ENCODE measurements at places on chromosomes 12 and 14. TPM values are rescaled to one million over a fixed set of nuclear protein-coding genes. Genes with fewer than 3 reads are reported as not detected.

DNA sequence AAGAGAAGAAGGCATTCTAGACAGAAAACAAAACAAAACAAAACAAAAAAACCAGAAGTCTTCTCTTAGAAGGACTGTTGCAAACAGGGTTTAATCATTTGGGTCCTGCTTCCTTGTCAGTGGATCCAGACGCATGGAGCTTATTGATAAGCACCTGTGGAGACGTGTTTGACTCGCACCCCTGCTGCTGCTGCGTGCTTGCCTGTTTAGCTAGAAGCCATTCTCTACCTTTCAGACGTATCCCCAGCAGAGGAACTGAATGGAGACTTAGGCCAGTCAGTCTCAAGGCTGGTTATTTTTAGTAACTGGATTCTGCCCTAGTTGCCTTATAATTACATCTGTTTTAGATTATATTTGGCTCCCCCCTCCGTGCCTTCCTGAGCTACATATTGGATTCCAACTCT, 186.1 kb upstream of the EEA1 start:
- no peak for DNase-seq

Gene TEAD4
- total RNA-seq, result 27.3 TPM

Gene NRIP2
- total RNA-seq, result not detected

Gene CCDC175
- 0.12 TPM for total RNA-seq

GRCh38 chr12:12195516-12195915, 71.3 kb downstream of the LRP6 start:
- no peak for DNase-seq

Gene CLEC1B
- total RNA-seq, result not detected

DNA sequence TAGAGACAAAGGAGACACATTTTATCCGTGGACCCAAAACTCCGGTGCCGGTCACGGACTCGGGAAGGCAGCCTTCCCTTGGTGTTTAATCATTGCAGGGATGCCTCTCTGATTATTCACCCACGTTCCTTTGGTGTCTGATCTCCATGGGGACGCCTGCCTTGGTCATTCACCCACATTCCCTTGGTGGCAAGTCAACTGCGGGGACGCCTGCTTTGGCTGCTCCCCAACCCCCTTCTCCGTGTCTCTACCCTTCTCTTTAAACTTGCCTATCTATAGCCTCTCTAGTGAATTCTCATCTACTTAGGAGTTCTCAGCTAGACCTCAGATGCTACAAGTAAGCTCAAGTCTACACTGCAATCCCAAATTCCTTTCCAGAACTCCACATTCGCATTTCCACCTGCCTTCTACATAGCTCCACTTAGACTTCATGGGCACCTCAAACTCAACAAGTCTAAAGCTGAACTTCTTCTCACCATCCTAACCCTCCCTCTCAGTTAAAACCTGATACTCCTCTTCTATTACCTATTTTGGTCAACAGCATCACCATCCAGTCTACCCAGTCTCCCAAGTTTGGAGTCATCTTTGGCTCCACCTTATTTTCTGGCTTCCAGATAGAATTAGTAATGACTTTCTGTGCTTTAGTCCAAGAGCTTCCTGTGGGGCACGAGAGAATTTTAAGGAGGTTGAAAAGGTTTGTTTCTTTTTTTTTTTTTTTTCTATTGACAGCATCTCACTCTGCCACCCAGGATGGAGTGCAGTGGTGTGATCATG, 14.4 kb downstream of the SPTLC2 start:
- DNase-seq, result no peak

DNA sequence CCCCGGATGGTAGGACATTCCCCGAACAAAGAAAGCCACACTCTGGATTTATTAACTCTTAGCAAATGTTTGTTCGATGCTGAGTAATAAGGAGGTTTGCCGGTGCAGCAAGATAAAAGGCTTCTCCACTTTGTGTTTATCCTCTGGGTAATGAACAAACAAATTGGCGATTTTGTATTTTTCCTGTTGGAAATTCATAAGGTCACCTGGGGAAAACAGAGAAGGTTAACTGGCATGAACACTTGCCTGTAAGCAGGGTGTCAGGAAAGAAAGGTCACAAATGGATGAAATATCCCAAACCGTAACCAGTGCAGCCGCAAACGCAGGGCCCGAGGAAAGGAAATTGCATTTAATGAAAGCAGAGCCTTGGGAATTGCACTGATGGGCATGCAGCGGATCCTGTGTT, 132.8 kb downstream of the RMST start:
- no peak for DNase-seq

DNA sequence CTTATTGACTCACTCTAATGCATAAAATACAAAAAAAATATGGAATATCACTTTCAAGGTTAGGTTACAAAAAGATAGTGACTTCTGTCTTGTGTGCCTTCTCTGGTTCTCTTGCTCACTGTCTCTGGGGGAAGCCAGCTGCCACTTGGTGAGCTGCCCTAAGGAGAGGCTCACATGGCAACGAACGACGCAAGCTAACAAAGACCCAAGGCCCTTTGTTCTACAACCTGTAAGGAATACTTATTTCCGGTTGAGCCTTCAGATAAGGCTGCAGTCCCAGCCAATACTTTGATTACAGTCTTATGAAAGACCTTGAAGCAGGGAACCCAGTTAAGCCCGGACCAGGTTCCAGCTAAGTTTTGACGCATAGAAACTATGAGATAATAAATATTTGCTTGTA, 242.4 kb upstream of the TBX3 start:
- DNase-seq, result no peak

Gene TAS2R13
- 0.29 TPM for total RNA-seq

Gene MGAT4C
- total RNA-seq, result not detected

- DNase-seq, result peak; percentile 21
These were observed 182.3 kb downstream of the NPAS3 start for GRCh38 chr14:33120966-33121365.

DNA sequence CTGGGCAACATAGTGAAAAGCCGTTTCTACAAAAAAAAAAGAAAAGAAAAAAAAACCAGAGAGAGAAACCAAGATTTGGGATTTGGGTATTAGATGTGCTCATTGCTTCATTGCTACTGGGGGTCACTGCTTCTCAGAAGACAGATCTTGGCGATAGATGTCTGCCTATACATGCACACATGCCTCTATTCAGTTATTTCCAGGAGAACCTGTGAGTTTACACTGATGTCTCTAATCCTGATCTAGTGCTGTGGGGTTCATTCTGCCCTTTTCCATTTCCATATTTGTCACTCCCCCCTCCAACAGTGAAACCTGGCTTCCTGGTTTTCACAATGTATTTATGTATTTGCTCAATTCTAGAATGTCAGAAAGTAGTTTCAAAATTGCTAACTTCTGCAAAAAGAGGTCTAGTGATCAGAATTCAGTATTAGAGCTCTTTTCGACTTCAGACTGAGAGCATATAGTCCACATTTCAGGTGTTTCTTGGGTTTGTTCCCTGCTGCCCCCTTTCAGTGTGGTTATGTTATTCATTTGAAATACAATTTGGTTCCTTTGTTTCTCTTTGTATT, 111.0 kb downstream of the SLC25A47 start:
- DNase-seq, result no peak

DNA sequence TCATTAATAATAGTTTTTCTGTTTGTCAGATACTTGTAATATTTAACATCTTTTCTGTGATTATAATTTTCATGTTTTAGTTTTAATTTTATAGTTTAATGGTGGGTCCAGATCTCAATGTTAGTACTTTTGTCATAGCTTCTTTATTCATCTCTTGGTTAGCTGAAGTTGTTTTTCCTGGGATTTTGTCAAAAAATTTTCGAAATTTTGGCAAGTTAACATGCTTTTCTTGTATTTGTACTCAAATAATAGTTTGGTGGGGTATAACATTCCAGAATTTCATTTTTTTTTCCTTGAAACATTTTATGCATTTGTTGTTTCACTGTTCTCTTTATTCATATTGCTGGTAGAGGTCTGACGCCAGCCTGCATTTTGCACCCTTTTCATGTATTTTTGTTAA, 45.5 kb downstream of the KTN1 start:
- DNase-seq, result no peak

- DNase-seq, result no peak
These were observed 382.6 kb upstream of the DCN start for GRCh38 chr12:91565246-91565645.

DNA sequence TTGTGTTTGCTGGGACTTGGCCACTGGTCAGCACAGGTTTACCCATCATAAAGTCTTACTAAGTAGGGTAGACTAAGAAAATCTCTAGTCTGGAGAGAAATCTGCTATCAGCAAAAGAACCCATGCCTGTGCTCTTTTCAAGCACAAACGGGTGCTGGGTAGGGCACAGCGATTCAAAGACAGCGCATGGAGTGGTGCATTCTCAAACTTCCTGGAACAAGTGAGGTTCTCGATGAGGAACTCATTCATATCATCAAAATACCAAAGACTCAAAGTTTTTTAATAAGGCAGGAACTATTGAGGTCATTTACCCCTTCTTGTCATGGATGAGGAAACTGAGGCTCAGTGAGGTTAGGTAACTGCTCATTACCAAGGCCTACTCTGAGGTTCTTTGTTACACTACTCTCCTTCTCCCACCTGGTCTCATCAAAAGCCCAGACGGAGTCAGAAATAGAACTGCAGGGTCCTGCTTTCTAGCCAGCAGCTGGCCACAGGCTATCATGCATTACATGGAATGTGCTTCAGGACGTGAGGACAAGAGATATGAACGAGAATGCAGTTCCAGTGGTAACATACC, 390.3 kb downstream of the ZFP36L1 start:
- no peak for DNase-seq

- peak; percentile 64 for DNase-seq
These were observed 738 bp downstream of the CKAP4 start for GRCh38 chr12:106246891-106247673.

GRCh38 chr12:26853303-26854030, 20.5 kb upstream of the ITPR2 start:
- DNase-seq, result peak; percentile 70

Gene COCH
- 43.5 TPM for total RNA-seq

DNA sequence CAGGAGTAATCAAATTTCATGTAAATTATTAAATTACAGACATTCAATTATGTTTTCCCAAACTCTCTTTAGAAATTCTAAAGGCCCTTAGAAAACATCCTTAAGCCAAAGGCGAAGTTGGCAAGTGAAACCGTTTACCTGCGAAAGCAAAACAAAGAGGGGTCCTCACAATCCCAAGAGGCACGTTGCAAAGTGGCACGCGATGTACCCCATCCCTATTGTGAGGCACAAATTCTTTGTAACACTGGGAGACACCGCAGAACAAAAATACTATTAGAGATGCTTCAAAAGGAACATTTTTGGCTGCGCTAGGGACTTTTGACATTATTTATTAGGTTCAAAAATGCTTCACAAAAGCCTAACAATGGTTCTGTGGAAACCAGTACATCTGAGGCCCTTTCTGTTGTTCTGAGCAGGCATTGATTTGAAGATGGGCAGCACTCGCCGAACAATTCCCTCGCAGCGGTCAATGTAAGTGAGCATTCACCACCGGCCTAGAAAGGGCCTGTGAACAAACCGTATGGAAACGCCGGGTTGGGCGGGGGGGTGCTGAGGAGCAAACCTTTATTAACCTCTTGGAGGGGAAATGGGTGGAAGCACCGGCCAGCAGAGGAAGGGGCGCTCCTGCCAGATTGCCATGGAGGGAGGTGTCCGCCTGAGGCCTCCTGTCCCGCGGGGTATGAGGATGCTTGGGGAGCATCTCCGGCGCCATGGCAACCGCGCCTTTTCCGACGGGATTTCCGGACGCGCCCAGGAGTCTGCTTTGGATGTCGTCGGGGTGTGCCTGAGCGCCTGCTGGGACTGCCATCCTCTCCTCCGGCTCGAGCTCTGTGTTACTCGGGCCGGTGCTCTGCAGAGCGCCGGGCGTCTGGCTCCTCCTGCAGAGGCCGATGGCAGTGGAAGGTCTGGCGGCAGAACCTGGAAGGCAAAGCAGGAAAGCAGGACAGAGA, 193.9 kb downstream of the C12orf42 start:
- peak; percentile 30 for DNase-seq

GRCh38 chr12:7719946-7720730, 8.9 kb downstream of the DPPA3 start:
- DNase-seq, result no peak

DNA sequence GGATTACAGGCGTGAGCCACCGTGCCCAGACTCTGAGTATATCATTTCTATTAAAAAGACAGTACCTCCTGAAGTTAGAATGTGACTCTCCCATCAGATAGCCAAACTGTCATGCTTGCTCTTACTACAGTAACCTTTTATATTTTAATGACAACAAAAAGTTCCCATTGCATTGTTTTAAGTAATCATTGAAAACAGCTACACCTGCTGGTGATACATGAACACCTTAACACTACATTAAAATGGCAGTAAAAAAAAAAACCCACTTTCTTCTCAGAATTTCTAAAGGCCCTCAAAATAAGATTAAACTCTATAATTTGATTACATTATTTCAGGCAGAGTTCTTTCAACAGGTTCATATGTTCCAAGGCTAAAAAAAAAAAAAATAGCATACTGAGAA, 76.7 kb downstream of the SH2B3 start:
- DNase-seq, result no peak

Gene MAGOHB
- total RNA-seq, result 32.1 TPM

Gene LRRC10
- not detected for total RNA-seq

GRCh38 chr14:66572826-66573225, 64.9 kb downstream of the GPHN start:
- DNase-seq, result no peak

DNA sequence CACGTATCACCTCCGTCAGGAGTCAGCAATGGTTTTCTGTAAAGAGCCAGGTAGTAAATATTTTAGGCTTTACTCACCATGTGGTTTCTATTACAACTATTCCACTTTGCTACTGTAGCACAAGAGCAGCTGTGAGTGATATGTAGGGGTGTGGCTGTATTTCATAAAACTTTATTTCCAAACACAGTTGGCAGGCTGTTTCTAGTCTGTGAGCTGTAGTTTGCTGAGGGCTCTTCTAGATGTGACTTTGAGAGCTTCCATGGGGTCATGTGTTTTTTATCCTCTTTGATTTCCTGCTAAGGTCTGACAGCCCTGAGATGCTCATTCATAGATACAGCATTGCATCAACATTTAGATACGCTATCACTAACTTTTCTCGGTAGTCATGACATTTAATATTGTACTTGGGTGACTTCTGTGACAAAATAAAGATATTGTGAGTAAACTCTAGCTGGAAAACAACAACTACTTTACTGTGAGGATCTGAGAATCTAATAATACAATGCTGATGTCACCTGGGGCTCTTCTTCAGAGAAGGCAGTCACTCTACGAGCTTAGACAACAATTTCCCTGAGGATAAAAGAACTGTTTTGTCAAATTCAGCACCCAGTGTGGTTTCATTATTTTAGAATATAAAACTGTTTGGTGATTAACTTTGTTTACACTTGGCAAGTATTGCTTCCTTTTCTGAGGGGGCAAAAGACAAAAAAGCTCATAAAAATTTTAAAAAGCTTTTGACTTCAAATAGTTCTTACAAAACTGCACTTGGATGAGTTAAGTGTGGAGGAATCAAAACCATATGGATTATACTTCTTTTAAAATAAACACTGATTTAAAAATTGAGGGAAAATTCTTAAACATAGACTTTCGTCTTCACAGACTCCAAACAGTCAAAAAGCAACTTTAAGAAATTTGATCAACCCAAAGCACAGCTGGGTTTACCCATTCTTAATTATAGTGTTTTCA, 231.2 kb upstream of the DCN start:
- peak; percentile 13 for DNase-seq

Gene NPFF
- total RNA-seq, result not detected

Gene OTOGL
- total RNA-seq, result 1.4 TPM

GRCh38 chr12:89844539-89844938, 135.9 kb upstream of the ATP2B1 start:
- no peak for DNase-seq

Gene HOXC13
- total RNA-seq, result 2.8 TPM

Gene IFI27L2
- total RNA-seq, result 99.1 TPM

- peak; percentile 60 for DNase-seq
These were observed 41.9 kb downstream of the ATP23 start for GRCh38 chr12:57983146-57983857.

- DNase-seq, result no peak
These were observed 135.5 kb upstream of the PZP start for GRCh38 chr12:9343731-9344130.
